Astrocyte (in vitro differentiated cells and primary cell): ENCODE measurements at places on chromosomes 3 and 15. TPM values are rescaled to one million over a fixed set of nuclear protein-coding genes. Genes with fewer than 3 reads are reported as not detected.
A peak's percentile ranks its signal among the peaks of the same experiment; 100 is the strongest.

- no peak for DNase-seq
Measured at GRCh38 chr3:73697020-73697419, 72.3 kb upstream of the PDZRN3 start.

DNA sequence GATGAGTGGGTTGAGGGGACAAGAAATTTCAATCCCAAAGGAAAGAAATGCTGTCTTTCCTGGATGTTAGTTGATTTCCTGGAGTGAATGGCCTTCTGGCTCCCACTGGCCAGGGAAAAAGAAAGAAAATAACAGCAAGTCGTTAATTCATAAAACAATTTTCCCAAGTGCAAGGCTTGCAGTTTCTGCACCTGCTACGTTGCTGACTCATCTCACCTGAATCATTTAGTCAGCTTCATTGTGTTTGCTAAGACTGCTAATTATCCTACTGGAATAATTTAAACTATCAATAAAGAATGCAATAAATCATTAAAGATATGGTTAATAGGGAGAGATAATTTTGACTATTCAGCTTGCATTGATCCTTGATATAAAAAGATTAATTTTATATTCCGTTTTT, 387.6 kb downstream of the ROBO2 start:
- DNase-seq = no peak

DNA sequence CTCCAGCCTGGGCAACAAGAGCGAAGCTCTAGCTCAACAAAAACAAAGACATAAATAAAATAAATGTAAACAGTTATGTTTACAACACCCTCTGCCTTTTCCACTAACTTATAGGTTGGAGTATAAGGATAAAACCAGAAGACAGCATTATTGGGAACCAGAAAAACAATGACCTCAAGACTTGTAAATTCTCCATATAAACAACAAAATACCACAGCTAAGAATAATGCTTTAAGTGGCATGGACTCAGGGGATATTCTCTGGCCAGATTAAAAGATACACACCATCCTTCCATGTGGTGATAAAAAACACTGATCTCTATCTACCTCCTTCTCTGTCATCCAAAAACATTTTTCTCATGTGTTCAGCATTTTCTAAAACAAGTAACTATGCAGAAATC, 500.6 kb downstream of the MAGI1 start:
- no peak for DNase-seq

DNA sequence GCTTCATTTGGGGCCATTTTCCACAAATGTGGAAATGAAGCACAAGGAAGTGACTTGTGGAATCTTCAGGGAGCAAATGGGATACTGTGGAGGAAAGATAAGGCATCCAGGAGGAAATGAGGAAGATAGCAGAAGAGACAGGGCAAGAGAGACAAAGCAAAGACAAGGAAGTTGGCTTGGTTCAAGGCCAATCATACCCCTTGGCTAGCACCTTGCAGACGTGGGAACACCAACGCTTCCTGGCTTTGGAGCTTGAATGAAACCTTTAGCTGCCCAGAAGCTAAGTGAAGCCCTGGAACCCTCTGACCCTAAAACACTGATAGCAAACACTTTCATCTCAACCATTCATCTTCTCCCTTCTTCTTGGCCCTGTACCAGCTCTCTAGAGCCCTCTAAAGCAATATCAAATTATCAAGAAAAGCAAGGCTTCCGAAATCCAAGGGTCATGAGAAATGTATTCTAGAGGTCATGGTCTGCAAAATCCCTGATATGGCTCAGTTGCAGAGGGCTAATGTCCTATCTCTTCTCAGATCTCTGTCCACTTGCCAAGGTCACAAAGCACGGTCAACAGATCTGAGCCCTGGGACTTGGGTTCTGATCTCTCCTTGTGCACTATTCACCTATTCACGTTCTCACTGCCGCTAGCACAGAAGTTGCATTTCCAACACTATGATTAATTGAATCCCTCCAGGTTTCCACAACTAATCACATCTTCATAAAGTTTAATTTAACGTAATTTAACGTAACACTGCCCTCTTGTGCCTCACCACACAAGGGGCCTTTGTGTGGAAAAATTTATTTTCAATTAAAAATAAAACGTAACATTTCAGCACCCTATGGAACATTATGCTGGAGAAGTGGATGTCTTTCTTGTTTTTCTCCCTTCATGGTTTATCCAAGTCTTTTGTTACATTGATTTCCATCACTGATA, 557.6 kb upstream of the ADAMTS9 start:
- peak; percentile 12 for DNase-seq

GRCh38 chr3:127560051-127560787, 30.3 kb downstream of the TPRA1 start:
- DNase-seq = no peak

DNA sequence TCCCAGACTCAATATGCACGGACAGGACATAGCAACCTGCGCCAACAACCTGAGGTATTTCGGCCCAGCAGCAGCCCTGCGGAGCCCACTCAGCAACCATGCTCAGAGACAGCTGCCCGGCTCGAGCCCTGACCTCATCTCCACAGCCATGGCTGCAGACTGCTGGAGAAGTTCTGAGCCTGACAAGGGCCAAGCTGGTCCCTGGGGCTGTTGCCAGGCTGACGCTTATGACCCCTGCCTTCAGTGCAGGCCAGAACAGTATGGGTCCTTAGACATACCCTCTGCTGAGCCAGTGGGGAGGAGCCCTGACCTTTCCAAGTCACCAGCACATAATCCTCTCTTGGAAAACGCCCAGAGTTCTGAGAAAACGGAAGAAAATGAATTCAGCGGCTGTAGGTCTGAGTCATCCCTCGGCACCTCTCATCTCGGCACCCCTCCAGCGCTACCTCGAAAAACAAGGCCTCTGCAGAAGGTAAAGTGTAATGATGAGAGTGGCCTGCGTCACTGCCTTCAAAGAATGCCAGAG, 25.5 kb downstream of the TMEM41A start:
- peak; percentile 64 for DNase-seq

GRCh38 chr15:51708013-51708412, 26.7 kb downstream of the SCG3 start:
- no peak for DNase-seq

DNA sequence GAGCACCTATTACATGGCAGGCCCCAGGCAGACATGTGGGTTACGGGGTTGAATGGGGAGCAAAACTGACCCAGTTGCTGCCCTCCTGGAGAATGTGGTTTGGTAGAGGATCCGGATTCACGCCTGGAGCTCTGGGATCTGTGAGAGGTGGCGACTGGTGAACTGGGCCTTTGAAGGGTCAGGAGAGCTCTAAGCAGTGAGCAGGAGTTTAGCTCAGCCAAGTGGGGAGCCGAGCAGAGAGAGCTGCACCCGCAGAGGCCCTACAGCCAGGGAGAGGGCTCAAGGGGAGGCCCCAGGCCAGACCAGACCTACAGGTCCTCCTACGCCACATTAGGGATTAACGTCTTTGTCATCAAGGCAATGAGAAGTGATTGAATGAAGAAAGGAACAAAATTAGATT, 179.8 kb upstream of the TLE3 start:
- no peak for DNase-seq

DNA sequence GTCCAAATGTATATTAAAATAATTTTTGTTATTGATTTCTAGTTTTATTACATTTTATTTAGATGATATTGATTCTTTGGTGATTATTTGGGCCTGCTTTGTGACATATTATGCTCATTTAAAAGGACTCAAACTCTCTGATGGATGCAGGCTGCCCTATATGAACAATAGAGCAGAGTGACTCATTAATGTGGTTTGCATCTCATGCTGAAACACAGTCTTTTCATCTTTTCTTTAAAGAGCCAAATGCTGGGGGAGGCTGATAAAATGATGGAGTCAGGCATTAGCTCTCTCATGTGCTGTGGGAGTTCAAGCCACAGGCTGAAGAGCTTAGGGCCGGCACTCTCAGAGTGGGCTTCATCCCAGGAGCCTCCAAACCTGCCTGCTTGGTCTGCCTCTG, 7.2 kb downstream of the PLA1A start:
- DNase-seq = peak; percentile 80

GRCh38 chr3:64244011-64244942, 19.0 kb upstream of the PRICKLE2 start:
- DNase-seq = no peak

DNA sequence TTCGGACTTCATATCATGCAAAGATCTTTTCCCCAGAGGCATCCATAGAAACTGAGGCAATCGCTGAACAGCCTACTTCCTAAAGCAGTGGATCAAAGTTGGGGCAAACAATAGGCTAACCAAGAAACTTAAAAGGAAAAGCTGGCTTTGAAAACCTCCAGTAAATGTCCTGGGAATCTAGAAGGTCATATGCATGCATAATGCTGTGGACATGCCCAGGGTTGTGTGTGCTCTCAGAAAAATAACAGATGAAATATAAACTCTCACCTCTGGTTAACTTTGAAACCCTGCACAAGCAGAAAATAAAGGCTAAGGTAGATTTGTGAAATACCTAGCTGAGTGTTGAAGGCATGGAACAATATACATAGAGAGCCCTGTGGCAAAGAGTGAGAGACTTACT, 96.3 kb downstream of the MYO9A start:
- no peak for DNase-seq

- DNase-seq = peak; percentile 50
Measured at GRCh38 chr3:45608885-45609284, 14.3 kb downstream of the LIMD1 start.

GRCh38 chr3:14288833-14289451, 110.3 kb downstream of the LSM3 start:
- no peak for DNase-seq

DNA sequence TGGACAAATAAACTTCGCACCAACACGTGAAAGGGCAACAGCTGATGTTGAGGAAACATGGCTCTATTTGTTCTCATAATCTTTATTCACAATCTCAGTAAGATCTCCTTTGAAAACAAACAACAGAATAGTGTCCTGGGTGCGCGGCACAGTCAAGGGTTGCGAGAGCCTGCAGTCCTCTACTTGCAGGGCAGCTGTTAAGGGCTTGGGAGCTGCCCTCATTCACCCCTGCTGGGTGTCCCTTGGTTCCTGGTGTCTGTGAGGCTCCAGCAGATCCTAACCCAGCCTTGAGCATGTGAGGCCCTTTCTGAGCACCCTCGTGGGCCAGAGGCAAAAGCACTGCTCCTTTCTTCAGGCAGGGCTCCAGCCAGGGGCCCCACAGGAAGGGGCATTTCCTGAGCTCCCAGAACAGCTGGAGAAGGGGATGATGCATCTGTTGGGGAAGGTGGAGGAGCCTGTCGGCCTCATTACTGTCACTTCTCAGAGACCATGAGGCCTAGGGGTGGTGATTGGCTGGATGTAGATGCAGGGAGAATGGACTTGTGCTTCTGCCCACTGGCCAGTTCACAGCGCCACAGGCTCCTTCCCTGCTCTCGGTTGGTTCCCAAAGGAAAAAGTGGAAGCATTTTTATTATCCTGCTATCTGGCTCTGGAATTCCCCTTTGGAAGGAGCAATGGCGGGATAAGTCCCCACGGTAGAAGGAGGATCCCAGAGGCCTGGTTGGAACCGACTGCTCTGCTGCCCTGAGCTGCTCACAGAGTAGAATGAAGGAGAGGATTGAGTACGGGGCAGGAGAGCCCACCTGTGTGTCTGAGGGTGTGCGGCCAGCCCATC, 51.9 kb upstream of the KLF13 start:
- DNase-seq = no peak

- DNase-seq = peak; percentile 82
Measured at GRCh38 chr15:45637552-45638033, 2.8 kb downstream of the SQOR start.

- no peak for DNase-seq
Measured at GRCh38 chr3:115082260-115082659, 64.8 kb downstream of the ZBTB20 start.

DNA sequence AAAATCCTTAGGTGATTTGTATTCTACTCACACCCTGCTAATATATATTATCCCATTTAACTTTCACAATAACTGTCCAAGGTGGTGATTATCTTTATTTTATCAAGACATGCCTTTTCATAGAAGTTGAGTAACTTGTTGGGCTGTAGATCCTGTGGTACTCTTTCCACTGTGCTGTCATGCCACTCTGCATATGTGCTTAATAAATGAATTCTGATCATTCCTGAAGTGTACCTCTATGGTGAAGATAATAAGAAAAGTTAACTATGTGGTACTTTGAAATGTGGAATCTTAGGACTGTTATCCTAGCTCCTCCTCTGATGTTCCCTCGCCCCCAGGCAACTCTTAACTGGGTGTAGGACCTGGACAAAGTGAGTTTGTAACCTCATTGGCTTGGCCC, 5.2 kb downstream of the SNRK start:
- DNase-seq = peak; percentile 10

- no peak for DNase-seq
Measured at GRCh38 chr3:55440104-55440708, 46.9 kb downstream of the WNT5A start.

GRCh38 chr3:37491776-37492175, 317.4 kb upstream of the LRRFIP2 start:
- peak; percentile 22 for DNase-seq

- no peak for DNase-seq
Measured at GRCh38 chr3:36546226-36546625, 165.9 kb downstream of the STAC start.

- no peak for DNase-seq
Measured at GRCh38 chr3:111152496-111152895, 80.9 kb downstream of the NECTIN3 start.

GRCh38 chr3:140270329-140270728, 335.3 kb downstream of the CLSTN2 start:
- DNase-seq = no peak

DNA sequence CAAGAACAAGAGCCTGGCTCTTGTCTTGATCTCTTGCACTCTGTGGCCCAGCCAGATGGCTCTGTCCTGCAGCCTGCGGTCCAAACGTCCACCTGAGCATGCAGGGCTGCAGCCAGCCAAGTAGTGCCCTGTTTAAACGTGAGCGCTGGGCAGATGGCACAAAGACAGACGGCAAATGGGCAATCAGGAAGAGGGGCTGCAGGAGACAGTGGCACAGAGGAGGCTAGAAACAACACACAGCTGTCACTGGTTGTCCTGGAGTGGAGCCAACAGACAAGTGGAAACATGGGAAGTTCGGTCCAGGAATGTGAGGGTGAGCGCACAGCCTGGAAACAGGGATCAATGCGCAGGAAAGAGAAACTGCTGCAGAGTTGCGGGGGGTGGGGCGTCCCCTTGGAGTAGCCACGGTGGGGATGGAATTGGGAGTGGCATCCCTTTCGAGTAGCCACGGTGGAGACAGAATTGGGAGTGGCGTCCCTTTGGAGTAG, 10.7 kb upstream of the ZXDC start:
- no peak for DNase-seq

DNA sequence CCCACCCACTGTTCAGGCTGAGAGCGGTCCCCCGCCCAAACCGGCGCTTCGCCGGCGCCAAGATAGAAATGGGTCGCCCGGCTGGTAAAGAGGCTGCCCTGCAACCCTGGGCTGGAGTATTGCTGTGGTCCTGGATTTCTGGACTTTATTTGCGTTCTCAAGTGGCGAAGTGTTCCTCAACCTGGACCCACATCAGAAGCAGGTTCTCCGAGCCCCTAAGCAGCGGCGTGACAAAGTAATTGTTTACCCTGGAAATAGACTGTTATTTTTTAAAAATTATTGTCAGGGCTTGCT, 481 bp upstream of the DYNC1LI1 start:
- no peak for DNase-seq

Gene CKMT1A
- total RNA-seq = 1.2 TPM in 2 replicates

Gene CDC25A
- total RNA-seq = 4.6 and 5.1 TPM in 2 replicates

Gene SAMD7
- not detected in 2 replicates for total RNA-seq

Gene LHFPL4
- total RNA-seq = 0.11 TPM in 1 of 2 replicates, not detected in the other

Gene FGD5
- total RNA-seq = 2.0 and 2.6 TPM in 2 replicates

Gene ERICH6
- total RNA-seq = 0.09 TPM in 1 of 2 replicates, not detected in the other

Gene LMCD1
- 374 and 437 TPM in 2 replicates for total RNA-seq

Gene VGLL4
- 69.7 and 70.3 TPM in 2 replicates for total RNA-seq

Gene ZIC4
- total RNA-seq = not detected in 2 replicates

Gene SLC35G2
- total RNA-seq = 9.4 and 10.1 TPM in 2 replicates

Gene NANOGP8
- not detected in 2 replicates for total RNA-seq

Gene STRC
- total RNA-seq = 0.25 and 0.29 TPM in 2 replicates

Gene SCN11A
- 0.07 and 0.20 TPM in 2 replicates for total RNA-seq

Gene HLTF
- 19.5 and 23.1 TPM in 2 replicates for total RNA-seq

Gene FGF7
- total RNA-seq = 0.26 and 0.43 TPM in 2 replicates
